ENCODE measurements at places on chromosomes 11 and 22.

GRCh38 chr11:73951797-73952196, 971 bp downstream of the DNAJB13 start:
- no peak for DNase-seq

DNA sequence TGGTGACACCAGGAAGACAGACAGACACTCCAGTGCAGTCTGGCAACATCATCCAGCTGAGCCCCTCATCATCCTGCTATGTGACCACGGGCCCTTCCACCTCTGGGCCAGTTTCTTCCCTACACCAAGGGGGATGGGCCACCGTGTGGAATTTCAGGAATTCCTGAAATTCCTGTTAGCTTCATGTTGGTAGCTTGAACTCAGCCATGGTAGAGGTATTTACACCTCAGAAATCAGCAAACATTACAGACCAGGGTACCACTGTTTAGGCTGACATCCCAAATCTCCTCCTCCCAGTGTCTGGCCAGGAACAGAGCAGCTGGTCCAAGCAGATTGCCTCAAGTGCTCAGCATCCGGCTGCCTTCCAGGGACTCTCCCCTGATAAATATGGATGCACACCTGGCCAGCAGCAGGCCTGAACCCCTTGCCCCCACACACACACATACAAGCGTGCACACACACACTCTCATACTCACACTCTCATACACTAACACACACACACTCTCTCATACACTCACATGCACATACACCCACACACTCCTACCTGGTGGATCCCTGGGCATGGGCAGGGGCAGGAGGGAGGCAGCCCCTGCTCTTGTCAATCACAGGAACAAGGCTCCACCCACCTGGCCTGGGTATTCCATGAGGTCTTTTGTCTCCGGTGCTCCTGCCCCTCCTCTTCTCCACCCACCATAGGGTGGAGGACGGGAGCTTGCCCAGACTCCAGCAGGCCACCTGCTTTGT, 85.2 kb downstream of the BUD13 start:
- DNase-seq: no peak

DNA sequence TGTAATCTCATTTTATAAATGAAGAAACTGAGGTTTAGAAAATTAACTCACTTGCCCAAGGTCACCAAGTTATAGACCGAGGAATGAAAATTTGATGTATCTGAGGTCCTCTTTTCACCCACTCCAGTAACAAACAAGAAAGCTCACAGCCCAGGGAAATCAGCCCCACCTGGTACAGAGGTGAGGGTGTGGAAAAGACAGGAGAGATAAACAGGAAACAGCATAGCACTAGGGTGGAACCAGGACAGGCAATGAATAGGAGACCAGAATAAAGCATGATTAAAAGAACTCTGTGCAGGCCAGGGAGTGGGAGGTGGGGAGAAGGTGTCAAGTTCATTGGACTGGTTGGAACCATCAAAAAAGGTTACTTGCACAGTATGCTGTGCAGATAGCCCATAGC, 46.2 kb upstream of the SMCO4 start:
- DNase-seq: no peak

GRCh38 chr11:1060852-1061616, 13.6 kb upstream of the MUC2 start:
- no peak for DNase-seq

DNA sequence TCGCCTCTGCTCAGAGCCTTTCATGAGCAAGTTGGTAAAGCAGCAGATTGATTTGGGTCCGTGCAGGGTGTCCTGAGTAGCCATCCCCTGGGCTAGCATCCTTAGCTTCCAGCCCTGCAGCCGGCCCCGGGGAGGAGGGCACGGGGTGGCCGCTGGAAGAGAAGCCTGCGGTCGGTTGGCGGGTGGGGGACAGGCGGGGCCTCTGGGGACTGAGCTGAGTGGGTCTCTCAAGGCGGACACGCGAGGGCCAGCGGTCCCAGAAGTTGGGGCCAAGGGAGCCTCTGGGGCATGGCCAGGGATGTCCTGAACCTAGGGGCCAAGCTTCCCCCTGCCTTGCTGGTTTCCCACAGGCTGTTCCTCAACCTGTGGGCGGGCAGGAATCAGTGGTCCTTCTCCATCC, 143.0 kb downstream of the TBC1D22A start:
- no peak for DNase-seq

- no peak for DNase-seq
Measured at GRCh38 chr11:57530215-57530595, 349 bp downstream of the TIMM10 start.

DNA sequence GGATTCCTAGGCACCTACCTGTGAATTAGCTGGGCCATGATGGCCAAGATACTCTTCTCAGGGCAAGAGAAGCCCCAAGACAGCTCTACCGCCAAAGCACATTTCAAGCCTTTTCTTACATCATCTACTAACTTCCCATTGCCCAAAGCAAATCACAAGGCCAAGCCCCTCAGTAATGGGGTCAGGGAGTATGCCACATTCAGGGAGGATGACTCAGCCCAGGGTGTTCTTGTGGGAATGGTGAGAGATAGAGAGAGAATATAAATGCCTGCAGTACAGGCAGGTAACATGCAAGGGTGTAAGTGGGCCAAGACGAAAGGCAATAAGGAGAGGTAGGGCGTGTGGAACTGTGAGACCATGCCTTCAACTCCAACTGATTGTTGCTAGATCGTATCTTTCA, 162.5 kb upstream of the ISX start:
- no peak for DNase-seq

DNA sequence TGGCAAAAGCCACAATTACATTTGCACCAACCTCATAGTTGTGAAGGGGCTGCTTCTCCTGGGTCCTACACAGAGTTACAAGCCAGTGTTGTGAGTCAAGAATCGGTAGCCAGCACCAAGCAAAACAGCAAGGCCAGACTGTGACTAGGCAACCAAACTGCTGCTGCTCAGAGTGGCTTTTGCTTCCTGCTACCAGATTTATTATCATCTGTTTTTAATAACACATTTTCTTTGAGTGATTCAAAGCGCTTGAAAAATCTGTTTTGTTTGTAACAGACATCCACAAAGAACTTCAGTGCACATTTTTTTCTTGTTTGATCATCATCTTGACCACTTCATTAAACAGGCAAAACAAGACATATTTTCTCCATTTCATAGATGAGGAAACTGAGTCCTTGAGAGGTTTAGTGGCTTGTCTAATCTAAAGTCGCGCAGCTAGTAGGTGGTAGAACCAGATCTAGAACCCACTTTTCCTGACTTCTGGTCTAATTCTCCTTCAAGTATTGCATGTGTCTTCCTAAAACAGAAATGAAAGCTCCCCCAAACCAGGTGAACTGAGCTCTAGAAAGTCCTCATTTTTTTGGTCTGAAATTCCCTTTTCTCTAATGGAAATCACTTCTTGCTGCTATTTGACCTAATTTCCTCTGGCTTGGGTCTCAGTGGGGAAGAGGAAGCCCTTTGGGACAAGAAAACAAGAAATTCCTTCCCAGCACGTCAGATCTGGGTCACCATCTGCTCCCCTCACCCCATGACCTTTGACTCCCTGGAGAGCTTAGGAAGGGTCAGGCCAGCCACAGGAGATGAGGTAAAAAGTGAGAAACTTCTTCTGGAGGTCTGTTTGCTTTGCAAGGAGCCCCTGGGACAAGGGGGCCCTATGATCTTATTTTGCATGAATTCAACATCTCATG, 39.9 kb downstream of the CWC15 start:
- no peak for DNase-seq

DNA sequence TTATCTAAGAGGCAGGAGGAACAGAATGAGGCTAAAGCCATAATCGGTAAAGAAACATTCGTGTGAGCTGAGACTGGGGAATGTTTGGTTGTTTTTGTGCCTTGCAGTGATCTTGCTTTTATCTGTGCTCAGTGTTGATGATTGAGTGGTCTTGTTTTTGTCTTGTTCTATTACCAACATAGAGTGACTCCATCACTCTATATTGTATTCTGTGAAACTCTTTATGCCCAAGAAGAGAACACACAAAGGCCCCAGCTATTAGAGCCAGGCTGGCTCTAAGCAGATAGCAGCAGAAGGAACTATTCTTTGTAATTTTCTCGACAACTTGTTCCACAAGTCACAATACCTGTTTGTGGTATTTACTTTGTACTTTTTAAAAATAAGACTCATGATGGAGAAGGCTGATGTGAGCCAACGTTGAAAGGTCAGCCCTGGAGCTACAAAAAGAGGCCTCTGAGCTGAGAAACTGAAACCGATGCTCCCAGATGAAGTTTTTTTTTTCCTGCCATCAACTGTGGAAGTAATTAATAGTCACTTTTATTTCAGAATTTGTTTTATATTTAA, 68.4 kb downstream of the LARGE1 start:
- DNase-seq: no peak

DNA sequence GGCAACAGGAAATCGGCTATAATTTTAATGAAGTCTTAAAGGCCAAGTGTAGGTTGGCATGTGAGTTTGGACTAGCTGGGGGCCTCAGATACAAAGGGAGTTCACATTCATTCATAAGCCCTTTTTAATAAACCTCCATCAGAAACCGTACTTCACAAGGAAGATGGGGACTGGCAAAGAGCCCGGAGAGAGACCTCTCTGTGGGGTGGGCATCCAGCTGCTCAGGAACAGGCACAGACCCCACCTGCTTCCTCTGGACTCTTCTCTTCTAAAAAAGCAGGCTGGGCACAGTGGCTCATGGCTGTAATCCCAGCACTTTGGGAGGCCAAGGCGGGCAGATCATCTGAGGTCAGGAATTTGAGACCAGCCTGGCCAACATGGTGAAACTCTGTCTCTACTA, 3.9 kb upstream of the ARFGAP3 start:
- no peak for DNase-seq

- DNase-seq: no peak
Measured at GRCh38 chr11:133816146-133816870, 29.0 kb downstream of the SPATA19 start.

DNA sequence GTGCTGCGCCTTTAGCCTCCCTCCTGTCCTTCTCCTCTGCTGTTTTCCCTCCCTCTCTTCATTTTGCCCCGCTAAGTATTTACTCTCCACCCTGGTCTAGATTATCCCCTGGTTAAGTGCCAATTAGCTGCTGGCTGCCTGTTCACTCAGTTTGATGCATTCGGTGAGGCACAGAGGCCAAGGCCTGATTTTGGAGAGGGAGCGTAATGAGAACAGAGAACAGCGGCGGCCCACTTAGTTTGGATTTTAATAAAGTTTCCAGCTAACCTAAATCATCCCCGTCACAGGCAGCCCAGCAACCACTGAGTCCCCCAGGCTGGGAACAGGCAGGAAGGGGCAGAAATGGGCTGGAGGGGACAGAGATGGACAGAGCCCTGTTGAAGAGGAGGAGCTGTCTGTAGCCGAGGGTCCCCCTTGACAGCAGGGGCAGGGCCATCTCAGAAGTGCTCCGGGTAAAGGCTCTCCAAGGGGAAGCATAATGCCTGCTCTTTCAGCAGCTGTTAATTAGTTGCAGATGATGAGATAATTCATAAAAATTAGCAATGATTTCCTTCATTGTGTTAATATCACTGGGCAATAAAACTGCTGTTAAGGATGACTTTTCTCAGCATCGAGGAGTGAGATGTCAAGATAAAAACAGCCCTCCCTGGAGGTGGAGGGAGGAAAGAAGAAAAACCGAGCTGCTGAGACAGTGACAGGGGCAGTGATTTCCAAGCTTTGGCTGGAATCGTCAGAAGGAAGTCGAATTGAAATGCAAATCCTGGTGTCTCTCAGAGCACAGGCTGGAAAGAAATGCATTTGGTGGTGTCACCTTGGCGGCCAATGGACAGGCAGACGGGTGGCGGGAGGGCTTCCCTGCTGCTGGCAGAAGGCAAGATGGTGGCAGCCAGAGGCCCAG, 170.1 kb downstream of the GRIK4 start:
- DNase-seq: no peak

DNA sequence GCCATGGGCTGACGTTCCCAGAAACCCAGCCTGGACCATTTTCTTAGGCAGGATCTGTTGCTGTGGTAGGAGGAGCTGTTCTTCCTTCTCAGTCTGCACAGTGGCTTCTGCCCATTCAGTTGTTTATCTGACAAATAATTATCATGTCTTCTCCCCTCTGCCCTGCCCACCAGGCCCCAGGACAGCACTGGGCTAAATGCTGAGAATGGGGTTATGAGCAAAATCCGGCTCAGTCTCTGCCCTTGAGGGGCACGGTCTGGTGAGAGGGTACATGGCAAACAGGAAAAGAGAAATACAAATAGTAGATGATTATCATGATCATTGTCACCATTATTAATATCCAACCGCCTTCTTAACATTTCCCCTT, 42.9 kb downstream of the C11orf96 start:
- DNase-seq: no peak

GRCh38 chr11:117091753-117092477, 6.3 kb downstream of the SIK3 start:
- no peak for DNase-seq

GRCh38 chr11:35800970-35801953, 138.7 kb downstream of the TRIM44 start:
- DNase-seq: no peak

DNA sequence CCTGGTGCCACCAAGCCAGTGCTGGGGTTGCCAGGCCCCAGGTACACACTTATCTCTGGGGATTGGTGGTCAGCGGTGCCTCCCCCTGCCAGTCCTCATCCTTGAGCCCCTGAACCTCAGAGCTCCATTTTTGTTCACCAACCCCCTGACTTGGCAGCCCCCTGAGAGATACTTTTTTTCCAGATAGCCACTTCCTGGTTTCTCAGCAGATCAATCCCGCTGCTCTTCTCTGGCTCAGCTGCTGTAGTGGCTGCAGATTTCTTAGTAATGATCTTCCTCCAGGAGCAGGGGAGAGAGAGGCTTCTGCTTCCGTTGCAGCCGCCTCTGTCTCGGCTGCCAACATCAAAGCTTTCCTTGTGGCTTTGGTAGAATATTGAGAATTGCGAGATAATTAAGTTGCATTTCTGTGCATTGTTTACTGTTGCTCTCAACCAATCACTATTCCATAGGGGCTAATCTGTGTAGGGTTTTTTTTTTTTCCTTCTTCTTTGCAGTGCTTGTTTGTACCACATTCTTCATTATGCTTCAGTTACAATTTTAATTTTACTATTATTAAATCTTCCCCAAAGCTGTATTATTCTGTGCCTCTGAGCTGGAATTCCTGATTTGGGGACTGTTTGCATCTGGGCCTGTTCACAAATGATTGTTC, 92.1 kb downstream of the PKNOX2 start:
- no peak for DNase-seq

DNA sequence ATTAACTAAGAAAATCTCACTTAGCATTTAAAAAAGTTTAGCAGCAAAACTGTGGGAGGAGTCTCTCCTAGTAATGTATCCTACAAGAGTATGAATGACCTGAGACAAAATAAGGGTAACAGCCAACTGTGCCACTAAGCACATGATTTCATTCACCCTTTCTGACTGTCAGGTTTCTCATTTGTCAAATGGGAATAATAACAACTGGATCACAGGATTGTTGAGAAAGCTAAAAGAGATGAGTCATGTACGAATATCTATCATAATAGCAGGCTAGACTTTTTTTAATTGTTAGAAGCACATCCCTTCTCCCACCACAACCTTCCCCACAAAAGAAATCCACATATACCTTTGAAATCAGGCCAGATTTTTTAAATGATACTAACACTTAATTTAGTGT, 39.5 kb downstream of the MTMR2 start:
- DNase-seq: no peak

All from cortex of kidney (tissue), 1 donor.